ENCODE measurements at places on chromosomes 1 and 21.

- DNase-seq, result no peak
Observed at GRCh38 chr1:29033829-29034466, 89.8 kb downstream of the TMEM200B start.

- no peak for DNase-seq
Observed at GRCh38 chr1:214002472-214002871, 14.7 kb downstream of the PROX1 start.

DNA sequence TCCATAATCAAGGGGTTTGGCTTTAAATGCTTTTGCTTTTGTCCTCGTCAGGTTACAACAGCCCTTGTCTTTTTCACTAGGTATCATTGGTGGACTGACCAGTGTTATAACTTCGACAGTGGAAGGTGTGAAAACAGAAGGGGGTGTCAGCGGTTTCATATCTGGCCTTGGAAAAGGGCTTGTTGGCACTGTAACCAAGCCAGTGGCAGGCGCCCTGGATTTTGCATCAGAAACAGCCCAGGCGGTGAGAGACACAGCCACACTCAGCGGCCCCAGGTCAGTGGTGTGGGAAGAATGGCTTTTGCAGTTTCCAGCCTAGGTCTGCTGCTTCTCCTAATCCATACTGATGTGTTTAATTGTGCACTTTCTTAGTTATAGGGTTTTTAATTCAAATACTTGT lies 157.9 kb downstream of the DHRS3 start:
- no peak for DNase-seq

DNA sequence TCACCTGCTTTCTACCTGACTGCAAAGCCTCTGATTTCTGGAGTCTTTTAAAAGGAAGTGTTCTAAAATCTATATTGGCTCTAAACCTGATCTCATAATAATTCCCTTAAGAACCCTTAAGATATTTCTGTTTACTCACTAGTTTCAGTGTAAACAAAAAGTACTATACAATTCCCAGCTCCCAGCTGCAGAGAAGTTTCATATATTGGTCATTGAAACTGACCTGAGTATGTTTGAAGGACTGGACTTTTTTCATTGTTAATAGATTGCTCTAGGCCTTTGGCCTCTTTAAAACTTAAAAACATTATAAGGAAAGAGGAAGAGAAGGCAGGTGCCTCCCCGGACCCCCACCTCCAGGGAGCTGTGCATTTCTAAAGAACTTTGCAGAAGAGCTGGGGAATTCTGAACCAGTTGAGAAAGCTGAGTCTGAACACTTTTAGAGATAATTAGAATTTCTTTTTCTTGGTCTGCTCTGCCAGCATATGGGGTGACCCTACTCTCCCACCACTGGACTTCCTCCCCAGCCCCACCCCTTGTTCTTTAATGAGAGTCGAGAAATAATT lies 23.7 kb downstream of the CLIC6 start:
- no peak for DNase-seq

GRCh38 chr1:244653439-244654107 lies 647 bp downstream of the DESI2 start:
- DNase-seq, result peak; percentile 77
